ENCODE measurements at places on chromosomes 2 and 18.

GRCh38 chr2:118102433-118103082, 14.3 kb downstream of the INSIG2 start:
- DNase-seq: no peak

- no peak for DNase-seq
Observed at GRCh38 chr2:181038796-181039195, 58.4 kb downstream of the UBE2E3 start.

DNA sequence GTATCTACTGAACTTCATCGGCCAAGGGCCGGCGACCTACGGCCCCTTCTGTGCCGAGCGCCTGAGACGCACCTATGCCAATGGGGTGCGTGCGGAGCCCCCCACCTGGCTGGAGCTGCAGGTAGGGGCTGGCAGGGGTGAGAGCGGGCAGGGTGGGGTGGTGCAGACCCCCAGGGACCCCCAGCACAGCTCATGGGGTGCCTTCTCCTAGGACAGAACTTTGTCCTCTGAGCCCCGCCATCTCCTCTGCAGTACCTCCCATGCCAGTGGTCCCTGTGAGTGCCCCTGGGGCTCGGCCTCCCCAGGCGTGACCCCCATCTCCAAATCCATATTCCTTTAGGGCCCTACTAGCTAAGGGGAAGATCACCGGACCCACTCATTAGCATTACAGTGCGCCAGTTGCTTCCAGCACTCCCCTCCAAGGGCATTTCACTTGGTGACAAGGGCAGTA, 23.9 kb upstream of the GPR17 start:
- no peak for DNase-seq

DNA sequence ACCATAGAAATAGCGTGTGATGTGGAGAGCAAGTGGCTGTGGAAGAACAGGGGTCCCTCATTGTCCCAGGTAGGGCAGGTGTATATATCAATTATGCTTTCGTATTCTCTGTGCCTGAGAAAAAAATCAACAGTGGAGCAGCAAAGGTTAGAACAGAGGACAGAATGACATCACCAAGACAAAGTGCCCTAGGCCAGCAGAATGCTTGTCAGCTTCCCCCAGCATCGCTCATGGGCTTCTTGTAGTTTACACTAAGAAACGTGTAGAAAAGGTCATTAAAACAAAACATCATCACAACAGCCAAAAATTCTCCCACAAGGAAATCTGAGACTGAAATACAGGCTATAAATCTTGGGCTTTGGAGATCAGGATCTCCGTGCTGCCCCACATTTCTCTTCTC, 288.0 kb downstream of the TDRD15 start:
- DNase-seq: no peak

DNA sequence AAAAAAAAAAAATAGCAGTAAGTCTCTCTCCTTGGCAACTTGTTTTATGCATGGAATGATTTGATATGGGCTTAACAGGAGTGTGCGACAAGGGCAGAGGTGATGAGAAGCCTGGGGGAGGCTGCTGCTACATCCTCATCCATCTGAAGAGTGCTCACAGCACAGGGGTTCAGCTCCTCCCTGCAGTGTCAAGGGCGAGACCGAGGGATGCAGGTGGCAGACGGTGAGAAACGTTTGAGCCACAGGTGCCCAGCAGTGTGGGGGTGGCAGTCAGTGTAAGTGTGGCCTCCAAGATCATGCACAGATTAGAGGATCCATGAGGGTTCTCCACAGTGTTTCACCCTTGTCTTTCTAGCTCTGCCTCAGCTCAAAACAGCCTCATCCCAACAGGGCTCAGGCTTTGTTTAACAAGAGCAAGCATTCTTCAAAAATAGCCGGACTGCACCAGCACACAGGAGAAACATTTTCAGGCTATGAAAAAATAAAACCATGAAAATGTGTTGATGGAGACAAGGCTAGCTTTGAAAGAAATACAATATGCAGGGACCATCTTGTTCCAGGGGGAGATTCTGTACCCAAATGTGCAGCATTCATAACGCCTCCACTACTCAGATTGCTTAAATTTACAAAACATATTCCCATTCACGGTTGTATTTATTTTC, 324.5 kb upstream of the MYT1L start:
- no peak for DNase-seq

- DNase-seq: no peak
Observed at GRCh38 chr2:134200036-134200618, 53.7 kb upstream of the MGAT5 start.

- peak; percentile 57 for DNase-seq
Observed at GRCh38 chr18:69127873-69128500, 272.7 kb upstream of the DOK6 start.

DNA sequence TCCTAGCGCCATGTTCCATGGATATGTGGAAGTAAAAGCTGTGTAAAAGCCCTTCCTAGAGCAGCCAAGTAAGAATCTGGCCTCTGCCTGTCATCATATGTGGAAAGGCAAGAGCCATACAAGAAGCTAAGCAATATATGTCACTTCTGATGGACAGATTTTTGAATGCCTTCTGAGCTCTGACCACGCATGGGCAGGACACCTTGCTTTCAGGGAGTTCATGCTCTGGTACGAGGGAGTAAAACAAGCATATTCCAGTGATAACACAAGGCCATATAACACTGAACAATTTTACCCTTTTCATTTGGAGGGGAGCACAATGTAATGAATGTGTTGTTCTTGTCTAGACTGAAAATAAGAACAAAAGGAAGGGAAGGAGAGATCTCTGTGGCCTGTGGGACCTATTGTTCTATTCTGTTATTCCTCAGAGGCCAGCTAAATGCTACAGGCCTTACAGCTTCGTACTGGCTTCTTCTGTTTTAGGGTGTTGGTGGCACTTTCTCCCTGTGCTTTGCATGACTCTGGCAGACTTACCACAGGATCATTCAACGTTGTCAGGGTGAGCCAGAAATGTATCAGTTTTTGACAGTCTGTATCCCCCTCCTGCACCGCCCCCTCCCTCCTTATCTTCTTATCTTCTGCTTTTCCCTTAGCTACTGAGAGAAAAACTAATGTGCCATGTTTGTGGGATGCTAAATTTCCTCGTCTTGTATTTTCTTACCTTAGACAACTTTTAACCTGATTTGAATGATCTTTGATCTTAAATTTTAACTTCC, 99.5 kb downstream of the MAP4K4 start:
- no peak for DNase-seq

- no peak for DNase-seq
Observed at GRCh38 chr18:29184654-29185053, 1007.7 kb upstream of the CDH2 start.

GRCh38 chr2:115160531-115161080, 718.2 kb downstream of the DPP10 start:
- DNase-seq: no peak

DNA sequence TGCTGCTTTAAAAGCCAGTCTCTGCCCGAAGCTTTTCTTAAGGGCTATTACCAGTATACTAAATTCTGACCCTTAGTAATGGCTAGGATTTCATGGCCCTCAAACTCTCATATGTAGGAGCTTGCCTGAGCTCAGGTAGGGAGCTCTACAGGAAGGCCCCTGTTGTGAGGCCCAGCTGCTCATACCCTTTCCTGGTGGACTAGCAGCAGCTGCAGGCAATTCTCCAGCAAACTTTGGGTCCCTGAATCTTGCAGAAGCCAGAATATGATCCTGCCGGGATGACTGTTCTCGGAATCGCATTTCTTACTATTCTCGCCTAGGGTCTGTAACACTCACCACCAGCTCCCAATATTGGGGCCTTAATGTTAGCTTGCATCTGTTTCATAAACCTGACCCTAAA, 106.4 kb upstream of the SERTAD2 start:
- no peak for DNase-seq

GRCh38 chr18:29488617-29489016, 1311.7 kb upstream of the CDH2 start:
- no peak for DNase-seq

DNA sequence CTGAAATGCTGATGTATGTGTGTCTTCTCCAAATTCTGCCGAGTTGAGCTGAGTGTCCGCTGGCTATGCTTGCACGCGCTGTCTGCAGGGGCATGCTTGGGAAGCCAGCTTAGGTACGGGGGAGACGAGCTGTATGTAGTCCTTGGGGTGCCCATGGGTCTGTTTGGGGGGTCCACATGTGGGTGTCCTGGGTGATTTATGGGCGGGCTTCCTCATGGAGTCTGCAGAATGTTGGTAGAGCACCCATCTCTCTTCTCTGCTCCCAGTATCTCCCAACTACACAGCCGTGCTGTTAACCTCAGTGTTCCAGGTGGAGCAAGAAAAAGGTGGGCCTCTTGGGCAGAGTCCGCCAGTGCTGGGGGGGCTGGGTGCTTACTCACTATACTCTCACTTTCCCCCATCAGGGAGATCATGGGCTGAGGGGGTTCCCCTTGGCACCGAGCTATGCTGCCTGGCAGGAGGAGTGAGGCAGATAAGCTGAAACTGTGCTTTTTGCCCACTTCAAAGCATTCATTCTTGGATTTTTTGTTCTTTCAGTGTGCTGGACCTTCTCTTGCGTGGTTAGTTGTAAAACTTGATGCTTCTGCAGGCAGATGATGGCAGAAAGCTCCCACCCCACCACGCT, 128.2 kb upstream of the ALKAL2 start:
- no peak for DNase-seq

DNA sequence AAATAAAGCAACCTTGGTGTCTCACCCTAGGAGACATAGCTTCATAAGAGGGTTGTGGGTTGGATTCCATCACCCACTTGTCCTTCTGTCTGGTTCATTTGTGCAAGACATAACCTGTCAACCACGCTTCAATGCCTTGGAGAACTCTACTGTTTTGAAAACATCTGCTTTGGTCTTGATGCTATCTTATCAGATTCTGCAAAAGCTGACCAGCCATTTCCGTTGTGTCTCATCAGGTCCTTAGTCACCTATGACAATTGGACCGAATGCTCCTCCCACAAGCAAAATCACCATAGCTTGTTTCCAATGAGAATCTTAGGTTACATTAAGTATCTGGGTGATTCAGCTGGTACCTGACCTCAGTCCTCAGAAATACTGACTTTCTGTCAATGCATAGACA, 35.4 kb downstream of the STAT4 start:
- DNase-seq: no peak

DNA sequence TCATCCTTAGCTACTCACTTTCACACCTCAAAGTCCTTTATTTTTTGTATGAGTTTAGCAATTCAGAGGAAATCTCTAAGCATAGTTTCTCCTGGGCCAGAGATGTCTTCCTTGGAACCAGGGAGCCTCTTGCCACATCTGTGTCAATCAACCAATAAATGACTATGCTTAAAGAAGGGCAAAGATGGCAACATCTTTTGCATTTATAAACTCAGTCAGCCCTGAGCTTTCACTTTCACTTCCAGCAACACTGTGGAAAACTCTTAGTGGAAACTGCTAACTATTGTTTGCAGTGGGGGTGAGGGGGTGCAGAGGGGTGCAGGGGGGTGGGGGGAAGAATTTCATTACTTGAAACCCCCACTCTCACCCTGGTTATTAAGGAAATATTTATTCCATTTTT, 3.4 kb downstream of the ACVR1C start:
- no peak for DNase-seq

- DNase-seq: no peak
Observed at GRCh38 chr18:49854681-49855080, 41.3 kb upstream of the ACAA2 start.

- no peak for DNase-seq
Observed at GRCh38 chr2:63903003-63903402, 61.3 kb downstream of the UGP2 start.

DNA sequence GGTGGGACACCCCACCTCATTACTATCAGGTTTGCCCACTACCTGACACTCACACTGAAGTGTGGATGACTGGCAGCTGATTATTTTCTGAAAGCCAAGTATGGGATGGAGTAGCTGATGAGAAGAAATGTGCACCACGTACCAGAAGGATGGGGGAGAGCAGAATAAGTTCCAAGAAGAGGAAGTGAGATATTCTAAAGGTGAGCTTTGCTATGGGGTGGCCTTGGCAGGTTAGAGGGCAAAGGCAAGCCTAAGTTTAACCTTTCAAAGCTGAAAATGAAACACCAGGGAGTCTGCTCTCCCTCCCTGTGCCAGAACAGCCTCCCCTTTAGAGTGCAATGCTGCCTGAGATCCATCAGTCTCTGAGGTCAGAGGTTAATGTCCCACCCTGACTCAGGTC, 196.1 kb upstream of the OSR1 start:
- no peak for DNase-seq

- no peak for DNase-seq
Observed at GRCh38 chr2:160336105-160336504, 136.0 kb upstream of the ITGB6 start.

- no peak for DNase-seq
Observed at GRCh38 chr18:79402977-79403722, 7.4 kb downstream of the NFATC1 start.

- DNase-seq: no peak
Observed at GRCh38 chr2:16117021-16117700, 176.8 kb downstream of the MYCN start.

- DNase-seq: no peak
Observed at GRCh38 chr2:143652692-143653091, 523.5 kb downstream of the ARHGAP15 start.

DNA sequence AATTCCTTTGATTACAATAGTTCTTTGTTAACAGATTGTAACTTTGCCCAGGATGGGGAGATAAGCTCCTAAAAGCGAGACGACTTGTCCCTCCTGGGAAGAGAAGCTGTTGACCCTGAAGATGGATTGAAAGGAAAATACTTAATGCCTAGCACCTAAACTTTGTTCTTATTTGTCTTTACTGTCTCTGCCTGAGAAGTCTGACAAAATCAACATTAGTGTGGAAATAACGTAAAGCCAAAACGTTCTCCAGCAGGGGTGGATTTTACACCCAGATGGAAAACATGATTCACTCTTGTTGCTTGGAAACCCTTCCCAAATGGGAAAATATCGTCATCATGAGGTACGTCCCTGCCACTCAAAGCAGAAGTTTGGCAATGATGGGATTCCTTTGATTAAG, 450.1 kb downstream of the SLC4A3 start:
- DNase-seq: peak; percentile 7

- no peak for DNase-seq
Observed at GRCh38 chr2:127589841-127590240, 54.4 kb downstream of the MYO7B start.

DNA sequence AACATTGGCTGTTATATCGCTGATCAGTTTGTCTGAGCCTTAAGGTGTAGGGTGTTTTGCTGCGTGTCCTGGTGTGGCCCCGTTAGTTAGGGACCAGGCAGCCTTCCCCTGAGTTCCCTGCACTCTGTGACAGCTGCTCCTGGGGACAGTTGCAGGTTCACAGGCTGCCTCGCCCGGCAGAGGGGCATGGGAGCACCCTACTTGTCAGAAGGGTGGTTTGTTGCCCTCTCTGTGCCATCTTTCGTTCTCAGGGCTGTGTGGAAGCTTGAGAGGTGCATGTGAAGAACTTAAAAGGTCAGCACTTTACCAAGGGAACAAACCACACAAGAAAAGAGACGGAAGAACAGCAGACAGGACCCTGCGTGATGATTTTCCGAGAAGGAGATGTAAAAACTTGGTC, 159.6 kb downstream of the LDLRAD4 start:
- no peak for DNase-seq

All from umbilical cord (tissue), 2 donors.